ENCODE measurements at places on chromosomes 3 and 15.
A peak's percentile ranks its signal among the peaks of the same experiment; 100 is the strongest.

DNA sequence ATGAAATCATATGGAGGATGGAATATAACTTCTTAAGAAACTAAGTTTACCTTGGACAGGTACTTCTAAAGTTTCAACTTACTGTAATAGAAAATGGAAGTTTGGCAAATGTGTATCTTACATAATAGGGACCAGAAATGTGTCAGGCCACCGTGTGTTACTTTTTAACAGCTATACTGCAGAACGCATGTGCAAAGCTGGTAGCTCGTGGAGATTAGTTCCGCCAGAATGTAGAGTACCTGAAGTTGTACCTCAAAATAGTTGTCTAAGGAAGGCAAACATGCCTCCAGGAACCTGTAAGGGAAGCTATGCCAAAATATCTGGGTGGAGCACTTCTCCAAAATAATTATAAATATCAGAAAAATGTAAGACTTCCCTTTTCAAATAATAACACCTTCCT, 920.6 kb downstream of the ROBO1 start:
- DNase-seq, result no peak

DNA sequence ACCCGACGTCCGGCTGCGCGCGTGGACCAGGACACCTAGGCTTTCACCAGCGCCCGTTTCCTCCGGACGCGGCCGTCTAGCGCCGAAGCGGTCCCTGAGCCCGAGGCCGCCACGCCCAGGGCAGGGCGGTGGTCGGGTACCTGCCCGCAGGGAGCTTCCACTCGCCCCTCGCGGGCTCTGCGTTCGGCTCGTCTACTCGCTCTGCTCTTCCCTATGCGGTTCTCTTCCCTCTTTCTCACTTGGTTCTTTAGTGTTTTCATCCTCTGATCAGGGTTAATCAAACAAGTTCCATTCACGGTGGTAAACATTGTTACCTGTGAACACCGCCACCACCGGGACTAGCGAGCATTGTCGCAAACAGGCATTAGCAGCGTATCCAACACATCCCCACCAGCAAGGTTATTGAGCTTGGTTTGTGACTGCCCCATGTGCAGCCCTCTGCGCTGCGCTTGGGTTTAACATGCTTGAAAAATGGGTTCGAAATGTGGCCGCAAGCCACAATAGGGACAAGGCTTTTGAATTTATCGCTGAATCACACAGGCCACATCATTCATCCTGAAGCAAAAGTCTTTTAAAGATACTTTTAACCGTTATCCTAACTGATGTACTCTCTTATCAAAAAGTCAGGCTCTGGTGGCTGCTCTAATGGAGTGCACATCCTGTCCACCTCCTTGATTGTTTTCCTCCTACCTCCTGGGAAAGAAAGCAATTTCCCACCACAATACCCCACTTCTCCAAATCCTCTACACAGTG, 843 bp upstream of the CD47 start:
- peak; percentile 59 for DNase-seq

DNA sequence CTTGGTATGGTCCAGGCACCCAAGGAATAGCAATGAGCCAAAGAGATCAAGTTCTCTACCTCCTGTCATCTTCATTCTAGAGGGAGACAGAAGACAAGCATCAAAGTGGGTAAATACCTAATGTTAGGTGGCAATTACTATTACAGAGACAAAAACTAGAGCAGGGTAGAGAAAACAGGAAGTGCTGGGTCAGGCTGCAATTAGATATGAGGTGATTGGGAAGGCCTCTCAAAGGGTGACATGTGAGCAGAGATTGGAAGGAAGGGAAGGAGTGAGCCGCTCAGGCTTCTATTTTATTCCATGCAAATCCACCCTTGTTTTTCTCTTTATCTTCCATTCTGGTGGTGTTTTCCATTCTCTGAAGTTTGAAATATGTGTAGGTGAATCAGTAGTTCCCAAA, 37.4 kb downstream of the EBLN2 start:
- no peak for DNase-seq

DNA sequence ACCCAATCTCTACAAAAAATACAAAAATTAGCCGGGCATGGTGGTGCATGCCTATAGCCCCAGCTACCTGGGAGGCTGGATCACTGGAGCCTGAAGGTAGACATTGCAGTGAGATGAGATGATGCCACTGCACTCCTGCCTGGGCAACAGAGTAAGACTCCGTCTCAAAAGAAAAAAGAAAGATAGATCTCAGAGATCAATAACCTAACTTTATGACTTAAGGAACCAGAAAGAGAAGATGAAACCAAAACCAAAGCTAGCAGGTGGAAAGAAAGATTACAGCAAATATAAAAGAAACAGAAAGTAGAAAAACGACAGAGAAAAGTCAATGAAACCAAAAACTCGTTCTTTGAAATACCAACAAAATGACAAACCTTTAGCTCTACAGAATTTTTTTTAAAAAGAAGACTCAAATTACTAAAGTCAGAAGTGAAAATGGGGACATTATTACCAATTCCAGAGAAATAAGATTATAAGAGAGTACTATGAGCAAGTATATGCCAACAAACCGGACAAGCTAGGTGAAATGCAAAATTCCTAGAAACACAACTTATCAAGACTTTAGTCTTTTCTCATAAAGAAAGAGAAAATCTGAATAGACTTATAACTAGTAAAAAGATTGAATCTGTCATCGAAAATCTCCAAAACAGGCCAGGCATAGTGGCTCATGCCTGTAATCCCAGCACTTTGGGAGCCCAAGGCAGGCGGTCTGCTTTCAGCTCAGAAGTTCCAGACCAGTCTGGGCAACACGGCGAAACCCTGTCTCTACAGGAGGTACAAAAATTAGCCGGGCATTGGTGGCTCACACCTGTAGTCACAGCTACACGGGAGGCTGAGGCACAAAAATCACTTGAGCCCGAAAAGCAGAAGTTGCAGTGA, 35.0 kb downstream of the ACAP2 start:
- DNase-seq, result peak; percentile 32

DNA sequence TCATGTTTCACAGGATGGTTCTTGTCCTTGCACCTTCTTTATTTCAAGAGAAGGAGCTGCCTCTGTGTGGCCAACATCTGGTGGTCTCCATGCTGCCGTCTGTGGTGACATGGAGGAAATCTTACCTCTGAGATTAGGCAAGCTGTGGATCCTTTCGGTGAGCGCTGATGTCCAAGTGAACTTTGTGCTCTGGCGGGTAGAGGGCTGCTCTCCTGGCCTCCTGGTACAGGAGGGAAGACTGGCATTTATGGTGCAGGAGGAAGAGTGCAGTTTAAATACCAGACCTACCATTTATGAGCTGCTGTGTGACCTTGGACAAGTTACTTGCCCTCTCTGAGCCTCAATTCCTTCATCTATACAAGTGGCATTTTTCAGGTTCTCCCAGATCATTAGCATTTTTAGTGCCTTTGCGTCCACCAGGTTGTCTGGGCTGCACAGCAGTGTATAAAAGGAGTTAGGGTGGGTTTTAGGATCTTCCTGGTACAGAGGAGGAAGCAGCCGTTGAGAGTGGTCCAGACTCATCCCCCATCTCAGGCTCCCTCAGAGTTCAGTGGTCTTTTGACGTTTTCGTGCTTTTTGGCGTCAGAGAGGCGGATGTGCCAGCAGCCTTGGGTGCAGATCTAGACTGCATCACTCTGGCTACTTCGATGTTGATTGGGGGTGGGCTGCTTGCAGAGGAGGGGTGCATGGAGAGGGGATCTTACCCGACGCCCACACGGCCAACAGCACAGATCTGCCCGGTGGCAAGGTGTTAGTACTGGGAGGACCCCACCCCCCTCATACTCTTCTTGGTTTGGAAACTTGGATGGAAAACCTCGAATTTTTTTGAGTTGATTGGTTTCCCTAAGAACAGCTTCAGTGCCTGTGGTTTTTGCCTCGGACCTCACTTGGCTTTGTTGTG, 162.2 kb downstream of the ITPR1 start:
- DNase-seq, result no peak

- DNase-seq, result no peak
Measured at GRCh38 chr3:2934541-2934940, 175.6 kb downstream of the IL5RA start.

- DNase-seq, result no peak
Measured at GRCh38 chr3:129597087-129597999, 9.1 kb downstream of the PLXND1 start.

DNA sequence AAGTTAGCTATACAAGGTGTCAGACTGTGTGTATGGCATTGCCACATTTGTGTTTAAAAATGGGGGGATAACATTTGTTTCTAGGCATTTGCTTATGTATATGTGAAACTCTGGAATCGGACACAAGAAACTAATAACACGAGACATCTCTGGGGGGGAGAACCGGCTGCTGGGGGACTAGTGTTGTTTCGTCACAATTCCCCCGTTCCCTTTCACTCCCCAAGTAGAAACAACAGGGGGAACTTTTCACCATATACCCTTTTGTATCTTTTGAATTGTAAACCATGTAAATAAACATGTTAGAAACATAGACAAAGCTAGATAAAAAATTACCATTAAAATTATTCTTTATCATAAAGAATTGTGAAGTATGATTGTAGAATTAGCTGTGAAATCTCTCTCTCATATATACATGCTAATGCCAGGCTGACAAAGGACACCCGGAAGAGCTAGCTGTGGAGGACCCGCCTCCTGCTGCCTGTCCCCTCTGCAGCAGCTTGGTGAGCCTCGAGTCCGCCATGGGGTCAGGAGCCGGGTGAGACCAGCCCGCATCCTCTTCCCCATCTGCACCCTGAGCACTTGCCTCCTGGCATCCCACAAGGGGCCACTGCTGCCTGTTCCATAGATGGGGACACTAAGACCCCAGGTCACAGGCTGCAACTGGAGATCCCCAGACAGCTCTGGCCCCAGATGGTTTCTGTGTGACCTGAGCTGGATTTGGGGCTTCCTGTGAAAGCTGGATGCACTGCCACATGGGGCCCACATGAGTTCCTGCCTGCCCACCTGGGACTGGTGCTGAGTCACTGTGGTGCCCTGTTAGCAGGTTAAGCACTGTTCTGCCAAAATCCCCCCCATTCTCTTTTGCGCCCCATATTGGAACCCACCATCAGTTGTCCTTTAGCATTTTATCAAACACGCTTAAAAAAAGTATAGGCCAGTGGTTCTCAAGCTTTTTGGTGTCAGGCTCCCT, 91.6 kb downstream of the IQSEC1 start:
- DNase-seq, result no peak

DNA sequence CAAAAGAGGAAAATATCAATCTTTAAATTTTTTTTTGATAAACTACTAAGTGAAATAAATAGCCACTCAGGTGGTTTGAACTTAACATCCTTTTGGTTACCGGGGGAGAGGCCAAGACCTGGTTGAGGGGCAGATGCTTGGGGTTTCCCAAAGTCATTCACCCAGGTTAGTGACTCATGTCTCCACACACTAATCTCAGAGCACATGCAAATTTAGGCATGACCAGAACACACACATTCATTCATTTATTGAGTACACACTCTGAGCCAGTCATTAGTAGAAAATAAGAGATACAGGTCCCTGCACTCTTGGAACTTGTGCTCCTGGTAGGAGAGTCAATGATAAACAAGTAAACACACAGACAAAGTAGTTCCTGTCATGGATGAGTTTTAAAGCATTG, 7.3 kb downstream of the ILDR1 start:
- DNase-seq, result no peak

GRCh38 chr3:174116421-174116820, 718.9 kb downstream of the NLGN1 start:
- DNase-seq, result no peak
